ENCODE measurements at places on chromosomes 6 and 20.

- peak; percentile 23 for DNase-seq
These were observed 210.0 kb upstream of the SNX9 start for GRCh38 chr6:157613011-157613522.

DNA sequence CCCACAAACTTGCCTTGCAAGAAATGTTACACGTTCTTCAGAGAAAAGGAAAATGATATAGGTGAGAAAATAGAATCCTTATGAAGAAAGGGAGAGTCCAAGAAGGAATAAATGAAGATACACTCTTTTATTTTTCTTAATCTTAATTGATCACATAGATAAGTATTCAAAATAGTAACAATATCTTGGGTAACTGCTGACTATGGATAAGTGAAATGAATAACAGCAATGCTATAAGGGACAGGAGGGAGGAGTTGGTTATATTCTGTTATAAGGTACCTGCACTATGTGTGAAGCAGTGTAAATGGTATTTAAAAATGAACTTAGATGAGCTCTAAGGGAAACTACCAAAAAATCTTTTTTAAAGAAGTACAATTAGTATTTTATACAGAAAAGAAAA is 38.3 kb downstream of the RANBP9 start:
- no peak for DNase-seq

GRCh38 chr6:143675946-143676345 is 1.8 kb upstream of the PHACTR2 start:
- no peak for DNase-seq

GRCh38 chr20:1741309-1742048 is 83.9 kb upstream of the SIRPG start:
- no peak for DNase-seq
